ENCODE measurements at places on chromosomes 12 and 14. TPM values are rescaled to one million over a fixed set of nuclear protein-coding genes. Genes with fewer than 3 reads are reported as not detected.

DNA sequence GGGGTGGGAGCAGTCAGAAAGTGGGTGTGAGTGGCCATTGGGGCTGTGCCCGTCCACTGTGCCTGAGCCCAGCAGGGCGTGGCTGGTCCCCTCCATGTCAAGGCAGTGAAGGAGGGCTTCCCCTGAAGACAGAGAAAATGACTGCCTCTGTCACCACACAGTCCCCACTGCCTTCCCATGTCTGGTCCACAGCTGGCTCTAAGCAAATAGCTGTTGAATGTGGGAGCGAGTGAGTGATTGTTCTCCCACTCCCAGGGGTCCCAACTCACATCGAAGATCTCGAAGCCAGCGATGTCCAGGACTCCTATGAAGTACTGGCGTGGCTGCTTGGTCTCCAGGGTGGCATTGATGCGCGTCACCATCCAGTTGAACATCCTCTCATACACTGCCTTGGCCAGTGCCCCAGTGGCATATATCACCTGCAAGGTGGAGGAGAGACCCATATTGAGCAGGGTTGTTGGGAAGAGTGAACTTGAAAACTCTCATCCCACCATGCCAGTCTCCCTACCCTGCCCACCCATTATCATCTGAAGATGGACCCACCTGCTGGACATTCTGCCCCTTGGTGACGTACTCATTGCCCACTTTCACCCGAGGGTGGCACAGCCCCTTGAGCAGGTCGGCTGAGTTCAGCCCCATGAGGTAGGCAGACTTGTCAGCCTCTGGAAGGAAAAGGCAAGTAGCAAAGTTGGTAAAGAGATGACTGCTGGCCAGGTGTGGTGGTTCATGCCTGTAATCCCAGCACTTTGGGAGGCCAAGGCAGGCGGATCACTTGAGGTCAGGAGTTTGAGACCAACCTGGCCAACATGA, 6.6 kb downstream of the MYH7 start:
- no peak for DNase-seq

GRCh38 chr14:99621948-99622347, 17.9 kb upstream of the CCDC85C start:
- DNase-seq, result no peak

PUS7L gene
- polyA plus RNA-seq, result 12.3 TPM

DNA sequence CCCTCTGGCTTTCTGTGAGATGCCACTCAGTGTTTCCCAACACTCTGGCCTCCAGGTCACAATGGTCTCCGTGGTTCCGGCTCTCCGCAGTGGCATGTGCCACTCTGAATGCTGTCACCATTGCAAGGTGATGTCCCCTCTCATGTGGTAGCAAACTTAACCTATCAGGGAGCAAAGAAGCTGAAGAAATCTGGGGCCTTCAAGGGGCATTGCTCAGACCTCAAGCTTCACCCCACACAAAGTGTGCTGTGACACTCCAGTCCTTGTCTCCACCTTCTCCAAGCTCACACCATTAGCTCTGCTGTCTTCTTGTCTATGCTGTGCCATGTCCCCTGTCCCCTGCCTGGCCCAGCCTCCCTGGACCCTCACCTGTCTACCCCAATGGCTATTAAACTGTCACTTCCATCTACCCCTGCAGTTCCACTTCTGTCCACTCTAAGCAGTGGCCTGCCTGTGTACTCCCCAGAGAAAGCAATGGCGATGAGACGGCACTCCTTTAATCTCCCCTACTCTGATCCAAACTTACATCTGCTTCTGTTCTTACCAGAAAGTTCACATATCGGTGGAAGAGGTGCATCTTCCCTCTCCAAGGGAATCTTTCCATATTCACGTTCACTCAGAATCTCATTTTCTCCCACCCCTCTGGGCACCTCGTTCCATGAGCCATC, 93.7 kb downstream of the DHRS2 start:
- no peak for DNase-seq

METTL17 gene
- polyA plus RNA-seq, result 119 TPM

SLCO1A2 gene
- not detected for polyA plus RNA-seq

DNA sequence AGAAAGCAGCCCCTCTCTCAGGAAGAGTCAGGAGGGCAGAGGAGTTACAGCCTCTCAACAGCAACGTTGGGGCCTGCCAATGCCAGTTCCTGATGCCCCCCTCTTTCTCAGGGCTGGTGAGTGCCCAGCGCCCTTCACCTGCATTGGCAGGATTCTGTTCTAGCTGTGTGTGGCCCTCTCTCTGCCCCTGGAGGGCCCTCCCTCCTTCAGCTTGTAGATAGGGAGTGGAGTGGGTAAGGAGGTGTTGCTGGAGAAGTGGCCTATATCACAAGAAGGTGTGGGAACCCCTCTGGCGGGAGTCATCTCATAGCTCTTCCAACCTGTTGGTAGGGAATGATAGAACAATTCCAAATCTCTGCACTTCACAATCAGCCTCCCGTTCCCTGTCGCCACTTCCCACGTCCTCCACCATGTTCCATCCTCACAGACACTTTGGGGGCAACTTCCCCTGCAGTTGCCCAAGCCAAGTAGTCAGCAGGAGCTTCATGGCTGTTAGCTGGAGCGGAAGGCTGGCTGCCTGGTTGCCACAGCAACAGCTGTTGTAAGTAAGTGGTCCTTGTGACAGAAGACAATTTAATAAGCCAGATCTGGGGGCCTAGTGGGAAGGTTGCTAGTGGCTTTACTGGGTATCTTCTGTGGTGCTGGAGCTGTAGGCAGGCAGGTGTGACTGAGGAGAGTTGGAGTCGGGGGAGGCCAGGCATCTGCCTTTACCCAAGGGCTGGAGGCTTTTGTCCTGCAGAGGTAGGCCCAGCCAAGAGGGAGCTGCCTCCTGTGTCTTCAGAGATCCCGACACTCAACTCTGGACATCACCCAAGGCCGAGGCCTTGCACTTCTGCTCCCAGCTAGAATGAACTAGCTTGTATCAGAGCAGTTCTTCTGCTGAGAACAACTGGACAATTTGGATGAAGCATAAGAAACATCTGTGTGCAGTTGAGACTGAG, 38.4 kb downstream of the GALNT16 start:
- no peak for DNase-seq

GLT1D1 gene
- polyA plus RNA-seq, result 1.6 TPM

GRCh38 chr14:81400202-81400678, at the start of gene STON2:
STON2 (minus strand) TSS chr14:81400324; CDS start chr14:81398382, 1,942 bp downstream.
- no peak for DNase-seq

GRCh38 chr12:57724003-57724935, 14.3 kb downstream of the AGAP2 start:
- DNase-seq, result no peak

CCDC38 gene
- 0.54 TPM for polyA plus RNA-seq

- no peak for DNase-seq
These were observed 35.1 kb upstream of the NAA30 start for GRCh38 chr14:57355081-57355800.

- DNase-seq, result no peak
These were observed 412 bp upstream of the SNW1 start for GRCh38 chr14:77761205-77761931.

GRCh38 chr12:34335819-34336262, 313.5 kb downstream of the ALG10 start:
- DNase-seq, result no peak

GRCh38 chr12:109377139-109377685, 29.5 kb downstream of the MYO1H start:
- DNase-seq, result no peak

GRCh38 chr14:102213984-102214658, 74.4 kb downstream of the WDR20 start:
- no peak for DNase-seq

OASL gene
- polyA plus RNA-seq, result 0.23 TPM
